ENCODE measurements at places on chromosomes 6 and 20.

DNA sequence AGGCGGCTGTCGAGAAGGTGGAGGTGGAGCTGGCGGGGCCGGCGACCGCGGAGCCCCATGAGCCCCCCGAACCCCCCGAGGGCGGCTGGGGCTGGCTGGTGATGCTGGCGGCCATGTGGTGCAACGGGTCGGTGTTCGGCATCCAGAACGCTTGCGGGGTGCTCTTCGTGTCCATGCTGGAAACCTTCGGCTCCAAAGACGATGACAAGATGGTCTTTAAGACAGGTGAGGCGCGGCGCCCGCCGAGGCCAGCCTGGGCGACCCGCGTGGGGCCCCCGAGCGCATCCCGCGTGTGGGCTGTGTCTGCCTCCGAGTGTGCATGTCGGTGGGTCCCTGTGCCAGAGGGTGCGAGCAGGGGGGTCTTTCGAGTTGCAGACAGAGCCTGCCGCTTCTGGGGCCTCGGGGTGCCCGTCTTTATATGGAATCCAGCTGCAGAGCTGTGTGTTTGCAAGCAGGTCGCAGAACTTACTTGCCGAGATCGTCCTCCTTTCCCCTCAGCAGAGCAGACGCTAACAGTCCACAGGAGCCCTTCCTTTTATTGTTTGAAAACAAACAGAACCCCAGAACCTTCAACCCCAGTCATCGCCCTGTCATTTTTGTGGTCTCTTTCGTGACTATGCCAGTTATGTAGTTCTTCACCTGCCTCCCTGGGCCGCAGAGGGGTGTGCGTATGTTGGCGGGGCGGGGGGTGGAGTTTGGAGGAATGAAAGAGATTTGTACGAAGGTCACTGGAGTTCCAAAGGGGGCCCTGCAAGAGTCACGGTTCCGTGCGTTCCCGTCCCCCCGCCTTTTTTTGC is 766 bp downstream of the SLC16A10 start:
- DNase-seq, result no peak

GRCh38 chr6:44219053-44219814 is 2.5 kb downstream of the MYMX start:
- no peak for DNase-seq

DNA sequence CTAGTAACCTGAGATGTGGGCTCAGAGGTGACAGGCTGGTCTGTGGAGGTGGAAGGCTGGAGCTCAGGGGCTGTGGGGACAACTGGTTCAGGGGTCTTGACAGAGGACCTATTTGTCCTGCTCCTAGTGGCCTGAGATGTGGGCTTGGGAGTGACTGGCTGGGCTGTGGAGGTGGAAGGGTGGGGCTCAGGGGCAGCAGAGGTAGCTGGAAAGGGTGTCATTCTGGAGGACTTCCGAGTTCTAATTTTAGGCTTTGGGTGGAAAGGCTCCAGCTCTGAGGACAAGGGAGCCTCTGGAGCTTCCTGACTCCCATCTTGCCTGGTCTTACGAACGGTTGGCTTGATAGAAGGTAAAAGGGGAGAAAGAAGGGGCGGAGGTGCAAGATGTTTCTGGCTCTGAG is 11.5 kb downstream of the MDC1 start:
- no peak for DNase-seq

- peak; percentile 55 for DNase-seq
These were observed 64.8 kb downstream of the KIAA0319 start for GRCh38 chr6:24581084-24581669.

DNA sequence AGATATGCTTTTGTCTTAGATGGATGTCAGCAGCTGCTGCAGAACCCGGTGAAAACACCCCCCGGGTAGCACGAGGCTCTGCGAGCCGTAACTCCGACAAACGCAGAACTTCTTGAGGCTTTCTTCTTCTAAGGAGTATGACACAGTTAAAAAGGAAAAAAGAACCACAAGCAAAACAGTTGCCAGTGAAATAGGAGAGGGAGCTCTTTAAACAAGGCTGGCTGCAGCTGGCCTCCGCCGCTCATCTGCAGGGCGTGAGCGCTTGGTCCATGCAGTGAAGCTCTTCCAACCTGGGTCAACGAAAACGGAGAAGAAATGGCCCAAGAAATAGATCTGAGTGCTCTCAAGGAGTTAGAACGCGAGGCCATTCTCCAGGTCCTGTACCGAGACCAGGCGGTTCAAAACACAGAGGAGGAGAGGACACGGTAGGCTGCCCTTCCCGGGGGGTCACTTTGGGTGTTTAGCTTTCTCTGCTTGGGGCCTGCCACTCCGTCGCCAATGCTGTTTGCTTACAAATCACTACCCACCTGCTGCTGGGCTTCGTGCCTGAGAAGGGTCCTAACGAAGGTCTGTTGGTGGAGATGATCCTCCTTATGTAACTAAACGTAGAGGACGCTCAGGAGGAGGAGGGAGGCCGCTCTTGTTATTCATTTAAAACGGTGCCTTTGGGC is 13.2 kb downstream of the SYTL3 start:
- DNase-seq, result no peak

DNA sequence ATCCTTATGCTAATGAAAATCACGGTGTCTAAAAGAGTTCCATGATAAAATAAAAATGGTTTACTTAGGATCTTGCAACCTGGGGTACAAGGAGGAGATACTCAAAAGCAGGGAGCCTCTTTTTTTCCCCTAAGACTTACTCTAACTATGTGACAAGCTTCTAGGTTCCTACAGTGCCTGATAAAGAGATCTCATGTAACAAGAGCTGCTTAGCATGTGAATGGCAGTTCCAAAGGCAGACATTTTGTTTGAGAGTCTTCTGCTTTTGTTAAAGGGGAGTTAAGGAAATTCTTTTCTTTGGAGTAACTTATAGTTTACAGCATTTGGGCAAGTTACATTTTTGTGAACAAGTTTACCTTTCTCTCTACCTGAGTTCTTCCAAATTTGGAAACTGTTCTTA is 945.8 kb upstream of the ADGRB3 start:
- no peak for DNase-seq

- DNase-seq, result no peak
These were observed 98.1 kb upstream of the TNFAIP3 start for GRCh38 chr6:137768935-137769334.

DNA sequence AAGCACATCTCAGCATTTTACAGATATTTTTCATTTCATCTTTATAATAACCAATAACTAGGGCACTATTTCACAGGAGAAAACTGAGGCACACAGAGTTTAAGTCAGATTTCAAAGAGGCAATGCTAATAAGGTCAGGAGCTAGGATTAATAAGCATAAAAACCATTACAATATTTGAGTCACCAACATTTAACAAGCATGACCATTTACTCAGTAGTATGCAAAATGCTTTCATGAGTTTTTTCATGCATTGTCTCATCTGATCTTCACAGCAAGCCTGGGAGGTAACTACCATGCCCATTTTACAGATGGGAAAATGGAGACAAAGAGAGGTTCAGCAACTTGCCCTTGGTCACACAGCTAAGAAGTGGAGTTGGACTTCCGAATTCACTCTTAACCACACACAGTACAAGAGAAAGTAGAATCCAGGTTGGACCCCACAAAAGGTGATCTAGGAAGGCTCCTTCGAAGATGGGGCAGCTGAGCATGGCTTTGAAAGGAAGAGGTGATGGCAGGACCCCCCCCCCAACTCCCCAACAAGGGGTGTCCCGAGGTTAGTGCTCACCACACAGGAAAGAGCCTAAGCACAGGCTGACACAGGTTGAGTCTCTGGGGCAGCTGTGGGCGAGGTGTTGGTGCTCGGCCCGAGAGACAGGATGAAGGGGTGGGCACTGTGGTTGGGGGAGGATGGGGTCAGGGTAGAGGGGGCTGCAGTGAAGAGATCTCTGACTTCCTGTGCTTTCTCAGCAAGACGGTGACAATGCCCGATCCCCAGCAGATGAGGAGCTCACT is 108.8 kb downstream of the PREX1 start:
- DNase-seq, result no peak
